ENCODE measurements at places on chromosomes 4 and X. TPM values are rescaled to one million over a fixed set of nuclear protein-coding genes. Genes with fewer than 3 reads are reported as not detected.

Gene SPINK2
- total RNA-seq, result 1.5 TPM

Gene USP26
- total RNA-seq, result not detected

Gene PHOX2B
- not detected for total RNA-seq

Gene SLC2A9
- total RNA-seq, result 3.8 TPM

Gene INTS6L
- total RNA-seq, result 20.3 TPM

Gene SPOCK3
- total RNA-seq, result not detected
